ENCODE measurements at places on chromosomes 11 and 22.
A peak's percentile ranks its signal among the peaks of the same experiment; 100 is the strongest.

GRCh38 chr11:133525976-133526375 is 6.3 kb downstream of the OPCML start:
- no peak for DNase-seq

- no peak for DNase-seq
Measured at GRCh38 chr11:60867871-60868681, 734 bp downstream of the ZP1 start.

DNA sequence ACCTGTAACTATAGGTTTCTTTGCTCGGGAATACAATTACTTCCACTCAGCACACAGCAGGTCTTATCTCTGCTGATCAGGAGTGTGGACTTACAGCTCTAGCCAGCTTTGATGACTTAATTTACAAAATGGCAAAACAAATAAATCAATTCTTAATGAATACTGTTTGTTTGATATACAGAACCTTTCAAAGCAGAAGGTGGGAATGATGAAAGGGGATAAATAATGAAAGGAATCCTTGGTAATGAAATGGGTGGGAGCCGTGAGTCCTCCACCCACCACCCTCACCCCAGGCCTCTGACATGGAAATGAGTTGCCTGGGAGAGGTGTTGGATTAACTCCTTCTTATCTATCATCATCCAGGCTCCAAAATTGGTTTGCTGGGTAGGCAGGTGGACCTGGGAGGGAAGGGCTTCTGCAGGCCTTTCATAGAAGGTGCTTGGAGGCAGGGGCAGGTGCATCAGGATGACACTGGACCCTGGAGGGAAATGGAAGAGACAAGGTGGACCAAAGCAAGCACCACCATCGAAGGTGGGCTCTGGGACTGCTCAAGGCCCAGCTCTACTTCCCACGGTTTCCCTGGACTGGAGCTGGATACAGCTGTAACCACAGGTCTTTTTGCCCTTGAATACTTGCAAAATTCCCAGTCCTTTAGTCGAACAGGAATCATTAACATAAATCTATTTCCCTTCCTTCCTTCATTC is 23.0 kb downstream of the POU2AF1 start:
- DNase-seq = no peak

DNA sequence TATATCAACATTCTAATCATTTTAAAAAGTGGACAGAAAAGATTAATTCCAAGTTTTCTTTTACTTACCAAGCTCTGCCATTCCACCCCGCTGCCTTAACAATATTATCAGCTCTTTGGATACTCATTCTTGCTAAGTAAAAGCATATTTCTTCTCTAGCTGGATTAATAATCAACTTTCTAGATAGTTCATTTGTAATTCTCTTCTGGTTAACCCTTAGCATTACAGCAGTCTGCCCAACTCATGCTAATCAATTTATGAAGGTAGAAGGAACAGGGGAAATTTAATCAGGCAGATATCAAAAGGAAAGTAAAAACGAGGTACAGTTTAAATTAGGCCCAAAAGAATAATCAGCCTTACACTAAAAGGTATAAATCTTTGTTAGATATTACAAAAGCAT is 41.0 kb upstream of the SOX6 start:
- no peak for DNase-seq

DNA sequence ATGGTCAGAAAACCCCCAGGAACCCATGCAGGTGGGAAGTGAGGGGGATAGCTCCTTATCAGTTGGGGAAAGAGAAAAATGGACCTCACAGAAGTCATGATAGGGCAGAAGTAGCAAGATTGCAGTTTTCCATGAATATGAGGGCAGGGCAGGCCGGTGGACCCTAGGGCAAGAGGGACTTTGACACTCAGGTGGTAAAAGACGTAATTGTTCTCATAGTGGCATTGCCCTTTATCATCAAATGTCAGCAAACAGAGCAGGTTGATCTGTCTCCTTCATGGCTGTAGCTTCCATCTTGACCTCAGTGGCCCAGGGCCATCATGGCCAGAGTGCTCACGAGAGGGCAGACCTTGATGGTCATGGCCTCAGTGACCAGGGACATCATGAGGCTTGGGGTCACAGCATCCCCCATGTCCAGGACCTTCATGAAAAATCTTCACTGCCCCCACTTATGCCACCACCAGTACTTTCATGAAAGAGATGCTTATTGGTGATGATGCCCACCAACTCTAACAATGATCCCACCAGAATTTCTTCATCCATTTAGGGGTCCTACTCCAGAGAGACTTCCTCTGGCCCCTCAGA is 127.1 kb downstream of the SNX19 start:
- no peak for DNase-seq

- DNase-seq = peak; percentile 90
Measured at GRCh38 chr11:47946682-47947559, 33.4 kb upstream of the PTPRJ start.

DNA sequence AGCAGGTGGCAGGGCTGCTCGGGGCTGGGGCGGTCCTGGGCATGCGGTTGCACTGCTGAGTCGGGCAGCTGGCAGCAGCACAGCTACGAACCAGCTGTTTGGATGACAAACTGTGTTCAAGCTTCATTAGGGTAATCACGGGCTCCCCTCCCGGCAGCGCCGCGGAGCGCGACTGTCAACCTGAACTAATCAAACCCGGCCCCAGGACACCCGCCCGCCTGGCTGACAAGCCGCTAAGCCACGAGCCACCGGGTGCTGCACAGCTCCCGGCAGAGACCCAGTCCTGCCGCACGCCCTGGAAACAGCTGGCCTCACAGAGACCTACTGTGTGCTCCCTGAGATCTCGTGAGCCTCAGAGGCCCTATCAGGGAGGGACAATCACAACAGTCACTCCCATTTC is 60.6 kb upstream of the TCF20 start:
- DNase-seq = no peak

DNA sequence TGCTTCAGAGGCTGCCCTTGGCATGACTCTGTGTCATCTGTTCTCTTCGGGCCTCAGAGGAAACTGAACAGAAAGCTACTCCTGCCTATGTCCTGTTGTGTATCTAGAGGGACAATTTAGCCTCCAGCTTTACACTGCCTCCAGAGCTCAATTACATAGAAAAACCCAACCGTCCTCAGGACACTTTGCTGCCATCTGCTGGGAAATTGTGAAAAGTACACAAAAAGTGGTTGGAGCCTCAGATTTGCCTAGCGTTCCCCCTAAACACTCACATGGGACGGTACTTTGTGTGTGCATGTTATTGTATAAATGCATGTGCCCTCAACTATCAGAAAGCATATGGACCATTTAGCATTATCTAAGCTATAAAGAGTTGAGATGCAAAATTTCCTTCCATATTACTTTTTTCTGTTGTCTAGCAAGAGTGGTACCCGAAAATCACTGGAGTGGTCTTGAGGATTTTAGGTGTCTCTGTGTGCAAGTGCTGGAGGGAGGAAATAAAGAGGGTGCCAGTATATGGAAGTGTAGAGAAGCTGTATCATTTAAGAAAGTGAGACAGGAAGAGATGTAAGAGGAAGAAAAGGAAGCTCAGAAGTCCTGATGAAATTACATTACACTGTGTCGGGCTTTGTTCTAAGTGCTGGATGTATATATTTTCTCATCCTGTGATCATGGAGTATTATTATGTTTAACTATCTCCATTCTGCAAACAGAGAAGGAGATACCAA is 8.7 kb upstream of the MS4A4E start:
- DNase-seq = no peak

GRCh38 chr11:93567401-93567895 is 24.3 kb upstream of the SMCO4 start:
- no peak for DNase-seq

GRCh38 chr11:27076121-27076589 is 35.5 kb downstream of the BBOX1 start:
- DNase-seq = no peak

DNA sequence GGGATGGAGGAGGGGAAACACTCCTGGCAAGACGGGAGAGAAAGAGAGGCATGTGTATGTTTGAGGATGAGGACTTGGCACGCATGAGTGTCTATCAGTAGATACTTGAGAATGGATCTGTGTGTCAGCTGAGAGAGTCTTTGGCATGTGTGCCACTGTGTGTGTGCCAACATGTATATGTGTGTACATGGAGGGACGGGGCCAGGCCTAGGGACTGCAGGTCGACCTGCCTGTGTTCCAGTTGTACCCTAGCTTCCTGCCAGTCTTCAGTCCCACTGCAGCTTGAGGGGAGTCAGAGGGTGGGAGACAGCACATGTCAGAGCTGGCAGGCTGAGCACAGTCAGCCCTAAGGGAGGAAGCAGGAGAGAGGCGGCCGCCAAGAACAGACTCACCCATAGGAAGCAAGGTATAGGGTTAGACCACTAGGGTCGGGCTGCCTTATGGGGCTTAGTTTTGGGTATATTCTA is 5.6 kb downstream of the CLCF1 start:
- DNase-seq = no peak

GRCh38 chr11:67045314-67045713 is 11.3 kb upstream of the RHOD start:
- peak; percentile 86 for DNase-seq

DNA sequence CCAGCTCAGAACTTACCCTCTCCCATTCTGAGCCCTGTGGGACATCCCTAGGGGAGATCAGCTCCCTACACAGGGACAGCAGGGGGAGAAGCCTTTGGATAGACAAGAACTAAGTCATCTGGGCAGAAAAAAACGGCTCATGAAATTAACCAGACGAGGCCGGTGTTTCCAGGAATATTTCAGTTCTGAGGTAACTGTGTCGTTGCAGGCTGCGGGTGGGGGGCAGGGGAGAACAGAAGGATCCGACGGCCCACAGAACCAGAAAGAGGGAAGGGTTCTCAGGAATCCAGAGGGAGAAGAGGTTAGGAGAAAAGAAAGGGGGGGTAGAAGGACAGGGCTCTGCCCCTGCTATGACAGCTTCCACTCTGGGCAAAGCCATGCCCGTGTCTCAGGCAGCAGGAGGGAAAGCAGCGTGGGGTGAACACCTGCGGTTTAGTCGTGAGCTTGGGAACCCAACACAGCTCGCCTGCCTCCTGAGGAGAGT is 3.6 kb downstream of the CLCF1 start:
- no peak for DNase-seq

DNA sequence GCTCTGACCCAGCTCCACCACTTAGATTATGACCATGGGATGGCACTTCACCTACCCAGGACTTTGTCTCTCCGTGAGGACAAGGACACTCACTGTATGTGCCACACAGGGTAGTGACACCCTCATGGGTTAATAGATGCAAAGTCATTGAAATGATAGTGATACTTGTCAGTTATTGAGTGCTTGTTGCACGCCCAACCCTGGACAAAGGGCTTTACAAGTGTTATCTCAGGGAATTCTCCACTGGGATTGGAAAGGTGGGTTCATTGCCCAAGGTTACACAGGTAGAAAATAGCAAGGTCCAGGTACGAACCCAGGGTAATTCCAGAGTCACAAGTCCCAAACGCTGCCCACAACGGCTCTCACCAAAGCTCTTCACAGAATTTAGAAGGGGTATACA is 158.2 kb downstream of the TRIM29 start:
- DNase-seq = no peak

- DNase-seq = no peak
Measured at GRCh38 chr22:18075101-18075719, 2.6 kb upstream of the PEX26 start.

DNA sequence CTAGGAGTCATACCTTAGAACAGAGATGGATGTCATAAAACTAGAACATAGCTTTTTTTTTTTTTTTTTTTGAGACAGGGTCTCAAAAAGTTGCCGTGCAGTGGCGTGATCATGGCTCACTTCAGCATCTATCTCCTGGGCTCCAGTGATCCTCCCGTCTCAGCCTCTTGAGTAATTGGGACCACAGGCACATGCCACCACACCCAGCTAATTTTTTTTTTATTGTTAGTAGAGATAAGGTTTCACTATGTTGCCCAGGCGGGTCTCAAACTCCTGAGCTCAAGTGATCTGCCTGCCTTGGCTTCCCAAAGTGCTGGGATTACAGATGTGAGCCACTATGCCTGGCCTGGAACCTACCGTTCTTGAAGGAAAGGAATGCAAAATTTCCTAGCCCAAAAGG is 8.8 kb upstream of the CEP295 start:
- no peak for DNase-seq

Measured in foreskin keratinocyte (primary cell).